Right renal pelvis (tissue), 4 donors: ENCODE measurements at places on chromosomes 1 and 21.

DNA sequence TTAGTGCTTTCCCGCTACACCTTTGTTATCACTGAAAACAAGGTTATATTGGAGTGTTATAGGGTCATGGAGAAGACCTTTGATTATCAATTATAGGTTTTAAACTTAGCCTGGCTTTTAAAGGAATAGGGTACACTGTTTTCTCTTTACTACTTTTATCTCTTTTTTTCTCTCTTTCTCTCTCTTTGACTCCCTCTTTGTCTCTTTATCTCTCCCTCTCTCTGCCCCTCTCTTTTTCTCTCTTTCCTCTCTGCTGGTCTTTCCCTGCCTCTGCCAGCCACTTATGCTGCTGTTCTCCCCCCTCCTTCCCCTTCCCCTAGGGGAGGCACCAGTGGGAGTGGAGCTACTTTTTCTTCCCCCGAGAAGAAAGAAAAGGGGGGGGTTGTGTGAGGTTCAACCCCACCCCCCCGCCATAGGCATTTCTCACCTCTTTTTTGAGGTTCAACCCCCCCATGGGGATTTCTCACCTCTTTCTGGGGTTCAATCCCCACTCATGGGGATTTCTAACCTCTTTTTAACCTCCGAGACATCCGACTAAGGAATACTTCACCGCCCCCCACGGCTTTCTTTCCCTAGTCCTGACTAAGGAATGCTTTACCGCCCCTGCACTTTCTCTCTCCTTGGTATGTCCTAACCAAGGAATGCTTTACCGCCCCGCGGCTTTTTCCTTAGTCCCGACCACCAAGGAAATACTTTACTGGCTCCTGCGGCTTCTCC lies 17.2 kb upstream of the ZBTB8B start:
- DNase-seq = no peak

DNA sequence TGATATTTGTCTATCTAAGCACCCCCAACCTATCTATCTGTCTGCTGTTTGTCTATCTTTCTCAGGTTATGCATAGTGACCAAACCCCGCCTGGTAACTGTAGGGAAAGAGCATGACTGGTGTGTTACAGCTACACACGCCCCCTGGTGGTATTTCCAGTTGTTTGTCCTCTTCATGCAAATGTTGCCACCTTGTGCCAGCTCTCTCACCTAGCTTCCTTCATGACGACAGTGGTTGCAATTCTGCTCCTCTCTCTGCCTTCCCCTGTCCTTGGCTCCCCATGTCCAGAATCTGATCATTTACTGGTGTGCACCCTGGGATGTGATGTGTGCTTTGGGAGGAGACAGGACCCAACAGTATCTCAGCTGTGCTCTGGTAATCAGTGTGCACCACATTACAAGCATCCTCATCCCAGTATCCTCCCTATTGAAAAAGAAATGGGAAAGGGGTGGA lies 8.1 kb upstream of the INKA2 start:
- DNase-seq = no peak

- no peak for DNase-seq
Measured at GRCh38 chr21:45867041-45867666, 114.4 kb upstream of the COL6A1 start.

DNA sequence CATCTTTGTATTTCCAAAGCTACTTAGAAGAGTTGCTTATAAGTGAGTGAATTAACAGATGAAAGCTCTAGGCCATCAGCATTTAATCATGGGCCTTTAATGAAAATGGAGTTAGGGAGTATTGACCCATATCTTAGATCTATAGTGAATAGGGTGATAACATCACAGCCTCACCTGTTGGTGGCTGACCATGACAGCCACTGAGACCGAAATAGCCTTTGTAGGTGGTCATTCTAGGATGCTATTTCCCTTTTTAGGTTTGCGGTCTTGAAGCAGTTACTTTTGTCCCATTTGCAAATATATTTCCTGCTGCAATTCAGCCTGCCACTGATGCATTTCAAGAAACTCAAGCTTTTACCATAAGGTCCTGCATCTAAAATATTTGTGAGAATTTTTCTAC lies 410.1 kb upstream of the LYPLAL1 start:
- no peak for DNase-seq

- DNase-seq = no peak
Measured at GRCh38 chr1:205351984-205352713, 4.6 kb downstream of the KLHDC8A start.

DNA sequence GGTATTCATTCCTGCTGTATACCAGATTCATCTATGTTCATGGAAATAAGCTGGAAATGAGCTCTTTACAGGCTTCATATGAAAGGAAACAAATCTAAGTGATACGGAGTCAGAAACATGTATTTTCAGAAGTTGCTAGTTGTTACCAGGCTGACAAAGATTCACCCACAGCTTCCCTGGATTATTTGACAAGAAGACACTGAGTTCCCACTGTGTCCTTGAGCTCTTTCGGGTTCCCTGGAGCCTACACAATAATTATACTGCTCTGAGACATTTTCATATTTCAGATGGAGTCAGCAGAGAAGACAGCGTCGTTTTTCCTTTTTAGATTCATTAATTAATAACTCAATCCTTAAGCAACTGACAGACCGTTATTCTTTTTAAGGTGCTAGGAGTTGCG lies 29.3 kb upstream of the MTR start:
- no peak for DNase-seq

DNA sequence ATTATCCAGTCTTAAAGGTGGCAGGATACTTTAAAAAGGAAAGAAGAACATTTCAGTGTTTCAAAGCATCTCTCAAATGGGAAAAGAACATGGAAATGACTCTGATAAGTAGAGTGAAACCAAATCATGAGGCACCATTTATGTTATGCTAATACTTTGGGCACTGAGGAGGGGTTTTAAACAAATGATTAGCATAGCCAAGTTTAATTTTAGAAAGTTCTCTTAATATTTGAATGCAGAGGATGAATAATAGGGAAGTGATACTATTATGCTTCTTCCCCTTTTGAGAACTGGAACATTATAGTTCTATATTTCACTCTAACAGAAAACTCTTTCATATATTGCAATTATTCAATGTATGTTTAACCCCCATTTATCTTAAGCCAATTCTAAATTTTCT lies 1181.9 kb upstream of the PRMT6 start:
- no peak for DNase-seq

GRCh38 chr1:61570191-61570590 lies 154.8 kb downstream of the TM2D1 start:
- DNase-seq = no peak

GRCh38 chr1:55594701-55595100 lies 379.5 kb upstream of the USP24 start:
- DNase-seq = no peak

- no peak for DNase-seq
Measured at GRCh38 chr21:45125357-45125756, 51.0 kb downstream of the ADARB1 start.

GRCh38 chr1:232283864-232284263 lies 346.1 kb downstream of the SIPA1L2 start:
- DNase-seq = no peak

DNA sequence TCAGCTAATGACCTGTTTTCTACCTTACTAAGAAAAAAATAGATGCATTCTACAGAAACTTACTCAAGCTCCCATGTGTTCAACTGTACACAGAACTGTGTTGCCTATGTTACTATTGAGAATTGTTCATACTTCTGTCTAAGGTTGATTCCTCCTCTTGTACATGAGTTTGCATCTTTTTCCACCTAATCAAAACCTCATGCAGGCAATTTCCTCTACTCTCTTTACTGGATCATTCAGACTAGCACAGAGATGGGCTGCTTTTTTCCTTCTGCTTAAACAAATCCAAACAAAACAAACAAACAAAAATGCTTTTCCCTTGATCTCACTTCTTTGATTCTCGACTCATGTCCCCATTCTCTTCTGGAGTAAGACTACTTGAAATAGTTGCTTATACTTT lies 58.8 kb upstream of the PTGFR start:
- DNase-seq = no peak

GRCh38 chr21:37562920-37563640 lies 196.5 kb downstream of the DYRK1A start:
- DNase-seq = no peak

DNA sequence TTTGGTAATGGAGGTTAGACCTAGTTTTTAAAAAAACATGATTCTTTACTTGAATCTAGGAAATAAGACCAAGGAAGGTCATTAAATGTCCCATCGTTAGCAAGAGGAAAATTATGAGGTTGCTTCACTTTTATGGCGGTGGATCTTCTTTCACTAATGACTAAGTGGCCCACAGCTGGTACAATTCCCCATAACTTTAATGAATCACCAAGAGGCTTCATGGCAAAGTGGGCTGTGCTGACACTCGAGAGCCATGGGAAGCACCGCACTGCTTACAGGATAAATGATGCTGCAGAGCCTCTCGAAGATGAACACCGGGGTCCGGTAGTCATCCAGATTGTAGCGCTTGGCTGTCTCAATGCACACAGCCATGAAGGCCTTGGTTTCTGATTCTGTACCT lies 108.8 kb downstream of the UBR4 start:
- no peak for DNase-seq

- DNase-seq = no peak
Measured at GRCh38 chr1:241555526-241555925, 23.3 kb downstream of the KMO start.

DNA sequence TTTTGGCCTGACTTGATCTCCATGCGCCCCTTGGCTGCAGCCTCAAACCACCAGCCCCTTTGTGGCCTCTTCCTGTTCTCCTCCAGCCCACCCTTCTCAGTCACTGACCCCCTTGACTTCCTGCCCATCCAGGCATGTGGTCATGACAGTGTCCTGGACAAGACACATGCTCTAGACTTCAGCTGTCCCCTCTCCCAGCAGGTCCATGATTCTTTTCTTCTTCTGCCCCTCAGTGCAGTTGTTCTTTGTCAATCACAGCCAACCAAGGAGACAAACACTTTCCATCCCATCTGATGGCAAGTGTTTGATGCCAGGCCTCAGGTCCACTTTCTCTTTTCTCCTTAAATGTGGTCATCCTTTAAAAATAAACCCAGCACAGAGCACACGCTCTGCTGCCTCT lies 49.7 kb downstream of the SYT6 start:
- DNase-seq = no peak

DNA sequence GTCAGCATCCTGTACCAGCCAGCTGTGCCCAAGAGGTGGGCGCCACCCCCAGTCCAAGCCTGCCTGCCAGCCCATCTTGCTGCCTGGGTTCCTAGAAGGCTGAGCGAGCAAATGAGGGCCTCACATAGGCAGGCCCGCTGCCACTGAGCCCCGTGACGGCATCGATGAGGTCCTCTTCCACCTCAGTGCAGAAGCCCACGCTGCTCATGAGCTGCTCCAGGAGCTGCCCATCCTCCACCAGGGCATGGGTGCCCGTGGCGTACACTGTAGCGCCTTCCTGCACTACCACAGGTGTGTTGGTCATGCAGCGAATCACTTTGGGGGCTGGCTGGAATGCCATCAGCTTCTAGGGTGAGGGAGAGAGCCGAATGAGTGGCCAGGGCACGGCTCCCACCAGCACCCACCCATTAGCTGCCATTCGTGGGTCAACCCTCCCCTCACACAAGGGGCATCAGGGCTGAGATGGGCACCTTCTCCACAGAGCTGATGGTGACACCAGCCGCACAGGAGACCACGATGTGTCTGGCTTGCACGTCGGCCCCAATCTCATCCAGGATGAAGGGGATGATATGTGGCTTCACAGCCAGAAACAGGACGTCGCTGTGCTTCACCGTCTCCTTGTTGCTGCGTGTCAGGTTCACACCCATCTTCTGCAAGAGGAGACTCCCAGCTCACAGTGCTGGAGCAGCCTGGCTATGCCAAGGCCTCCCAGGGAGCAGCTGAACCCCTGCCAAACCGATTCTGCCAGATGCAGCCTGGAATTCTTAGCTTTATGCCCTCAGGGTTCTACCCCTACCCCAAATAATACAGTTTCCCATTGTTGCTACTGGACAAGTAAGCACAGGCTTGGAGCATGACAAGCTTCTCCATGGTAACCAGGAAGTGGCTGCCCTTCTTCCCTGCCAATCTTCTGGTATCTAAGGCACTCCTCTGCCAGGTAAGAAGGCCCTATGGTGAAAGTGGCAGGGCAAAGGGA lies 2.0 kb downstream of the PYCR2 start:
- DNase-seq = no peak

DNA sequence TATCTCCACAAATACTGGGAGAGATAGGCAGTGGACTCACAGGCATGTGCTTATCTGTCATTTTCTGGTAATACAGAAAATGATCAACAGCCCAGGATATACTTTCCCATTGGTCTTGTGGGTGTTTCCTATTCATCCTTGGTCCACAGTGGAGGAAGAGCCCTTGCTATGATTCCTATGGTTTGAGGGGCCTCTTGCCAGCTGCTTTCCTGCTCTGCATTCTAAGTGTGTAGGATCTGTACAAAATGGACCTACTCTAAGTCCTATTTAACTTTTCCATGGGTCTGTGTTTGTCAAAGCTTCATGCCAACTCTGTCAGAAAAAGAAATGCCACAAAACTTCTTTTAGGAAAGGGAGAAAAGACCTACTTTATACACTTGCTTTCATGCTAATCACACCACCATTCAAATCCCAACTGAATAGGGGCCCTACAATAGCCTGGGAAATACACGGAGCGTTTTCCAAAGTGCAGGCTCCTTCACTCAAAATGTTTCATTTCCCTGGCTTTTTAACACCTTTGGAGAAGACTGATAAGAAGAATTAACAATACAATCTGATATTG lies 16.4 kb downstream of the PLPP3 start:
- DNase-seq = no peak

- DNase-seq = no peak
Measured at GRCh38 chr1:42692461-42692860, 10.2 kb downstream of the YBX1 start.

DNA sequence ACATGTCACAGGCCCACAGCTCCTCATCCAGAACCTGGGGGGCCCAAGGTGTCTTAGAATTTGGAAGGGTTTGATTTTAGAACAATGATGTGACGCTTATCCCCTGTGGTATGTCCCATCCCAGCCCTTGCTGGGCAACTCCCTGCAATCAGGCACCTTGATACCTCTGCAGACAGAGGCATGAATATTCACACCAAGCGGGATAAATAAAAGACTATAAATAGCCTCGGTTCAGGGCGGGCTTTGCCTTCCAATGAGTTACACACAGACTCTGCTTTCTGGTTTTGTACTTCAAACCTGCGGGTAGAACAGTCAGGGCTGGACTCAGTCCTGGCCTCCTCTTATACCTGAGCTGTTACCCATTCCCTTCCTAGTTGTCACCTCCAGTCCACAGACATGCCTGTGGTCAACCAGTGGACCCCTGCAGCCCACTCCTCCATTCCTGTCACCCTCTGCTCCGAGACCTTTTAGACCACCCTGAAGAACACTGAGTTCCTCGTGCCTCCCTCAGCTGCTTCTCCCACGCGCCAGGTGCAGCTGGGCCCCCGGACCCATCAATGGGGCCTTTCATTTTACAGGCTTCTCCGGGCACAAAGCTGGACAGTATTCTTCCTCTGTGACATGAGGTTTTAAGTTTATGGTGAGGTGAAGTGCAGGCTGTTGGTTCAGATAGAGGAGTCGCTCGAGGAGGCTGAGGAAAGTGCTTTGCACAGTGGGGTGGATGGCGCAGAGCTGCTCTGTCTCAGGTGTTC lies 120.1 kb upstream of the TNR start:
- DNase-seq = no peak
